A172 (cell line): ENCODE measurements at places on chromosomes 3 and 15.

- no peak for DNase-seq
These were observed 447.8 kb downstream of the FHIT start for GRCh38 chr3:60803216-60804173.

GRCh38 chr15:75097939-75098338 lies 74.5 kb downstream of the PPCDC start:
- DNase-seq, result no peak

DNA sequence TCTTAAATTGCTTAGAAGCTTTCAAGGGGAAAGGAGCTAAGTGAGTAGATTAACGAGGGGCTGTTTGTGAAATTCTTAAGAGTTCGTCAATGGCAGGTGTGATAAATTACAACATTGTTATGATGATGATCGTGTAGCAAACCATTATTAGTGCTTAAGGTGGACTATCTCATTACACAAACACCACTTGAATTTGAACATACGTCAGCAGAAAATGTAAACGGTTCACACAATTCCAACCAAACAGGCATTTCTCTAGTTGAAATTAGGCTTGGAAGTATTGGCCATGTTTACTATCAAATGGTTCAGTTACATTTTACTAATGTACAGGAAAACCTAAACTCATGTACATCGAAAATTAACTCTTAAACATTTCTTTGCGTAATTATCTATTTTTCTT lies 102.8 kb downstream of the PYDC2 start:
- no peak for DNase-seq

GRCh38 chr3:108940166-108940565 lies 13.5 kb downstream of the GUCA1C start:
- DNase-seq, result no peak

- no peak for DNase-seq
These were observed 30.2 kb upstream of the FURIN start for GRCh38 chr15:90838139-90838538.

- no peak for DNase-seq
These were observed 105.5 kb downstream of the STRIT1 start for GRCh38 chr3:155188031-155188430.

DNA sequence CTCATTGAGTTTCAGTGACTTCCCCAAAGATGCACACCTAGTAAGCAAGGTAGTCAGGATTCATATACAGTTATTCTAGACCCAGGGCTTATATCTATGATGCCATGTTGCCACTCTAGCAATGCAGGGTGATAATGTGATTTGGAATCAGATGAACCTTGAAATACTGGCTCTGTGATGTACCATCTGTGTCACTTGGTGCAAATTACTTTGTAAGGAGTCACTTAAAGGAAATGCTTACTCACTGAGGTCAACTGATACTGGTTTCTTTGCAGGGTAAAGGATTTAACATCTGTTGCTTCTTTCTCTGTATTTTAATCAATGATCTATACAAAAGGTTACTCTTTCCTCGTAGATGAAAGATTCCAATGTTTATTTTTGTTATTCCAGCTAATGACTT lies 10.8 kb downstream of the ASB14 start:
- peak; percentile 43 for DNase-seq

DNA sequence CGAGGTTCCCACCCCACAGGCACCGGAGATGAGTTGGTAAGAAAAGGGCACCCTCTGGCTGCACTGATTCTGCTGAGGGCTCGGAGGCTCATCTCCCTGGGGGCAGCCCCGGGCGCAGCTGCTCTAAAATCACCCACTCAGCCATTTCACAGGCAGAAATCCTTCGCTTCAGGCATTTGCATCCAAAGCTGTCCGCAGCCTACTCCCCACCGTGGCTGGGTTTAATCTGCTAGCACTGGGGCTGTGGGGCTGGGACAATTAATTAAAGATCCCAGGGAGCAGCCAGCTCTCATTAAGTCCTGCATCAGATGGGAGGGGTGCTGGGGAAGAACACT lies 104.3 kb upstream of the PRR20G start:
- DNase-seq, result no peak

DNA sequence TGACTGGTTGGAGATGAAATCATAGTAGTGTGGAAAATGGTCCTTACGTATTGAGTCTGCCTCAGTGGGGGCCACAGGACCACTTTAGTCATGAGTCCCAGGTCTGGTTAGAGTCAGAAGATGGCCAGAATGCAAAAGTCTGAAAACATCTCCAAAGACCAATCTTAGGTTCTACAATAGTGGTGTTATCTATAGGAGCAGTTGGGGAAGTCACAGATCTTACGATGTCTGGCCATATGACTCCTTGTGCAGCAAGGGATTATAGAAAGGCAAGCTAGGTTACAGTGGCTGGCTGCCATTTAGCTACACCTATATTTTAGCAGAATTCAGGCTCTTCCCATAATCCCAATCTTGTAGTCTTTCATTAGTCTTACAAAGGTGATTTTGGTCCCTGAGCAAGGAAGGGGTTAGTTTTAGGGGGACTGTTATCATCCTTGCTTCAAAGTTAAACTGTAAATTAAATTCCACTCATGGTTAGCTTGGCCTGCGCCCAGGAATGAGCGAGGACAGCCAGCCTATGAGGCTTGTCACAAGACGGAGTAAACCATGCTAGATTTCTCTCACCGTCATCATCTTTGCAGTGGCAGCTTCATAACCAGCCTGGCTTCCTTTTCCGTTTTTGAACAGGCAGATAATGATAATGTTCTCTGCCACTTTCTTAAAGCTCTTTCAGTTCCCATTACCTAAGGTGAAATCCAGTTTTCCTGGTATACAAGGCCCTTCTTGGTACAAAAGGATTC lies 134.1 kb downstream of the VPS8 start:
- no peak for DNase-seq
